ENCODE measurements at places on chromosomes 11 and 22. TPM values are rescaled to one million over a fixed set of nuclear protein-coding genes. Genes with fewer than 3 reads are reported as not detected.

POLA2 gene
- 8.5 TPM for polyA plus RNA-seq

UPB1 gene
- 0.04 TPM for polyA plus RNA-seq

WNT7B gene
- polyA plus RNA-seq = 6.8 TPM

NPTXR gene
- 0.28 TPM for polyA plus RNA-seq

TRIM68 gene
- polyA plus RNA-seq = 3.0 TPM

TMEM121B gene
- polyA plus RNA-seq = 0.33 TPM

C11orf42 gene
- polyA plus RNA-seq = not detected

FIBIN gene
- 5.4 TPM for polyA plus RNA-seq

RTN4R gene
- 1.9 TPM for polyA plus RNA-seq

All from esophagus (tissue), 2 donors.